ENCODE measurements at places on chromosomes 6 and 20.

- DNase-seq = no peak
These were observed 32.4 kb upstream of the RPP40 start for GRCh38 chr6:5036269-5036668.

GRCh38 chr20:47785311-47785853 is at the start of gene SULF2:
Gene SULF2 (minus strand): TSS chr20:47785481. CDS start chr20:47757363, 28,118 bp downstream.
- no peak for DNase-seq

GRCh38 chr6:86730216-86730615 is 207.1 kb upstream of the HTR1E start:
- no peak for DNase-seq

DNA sequence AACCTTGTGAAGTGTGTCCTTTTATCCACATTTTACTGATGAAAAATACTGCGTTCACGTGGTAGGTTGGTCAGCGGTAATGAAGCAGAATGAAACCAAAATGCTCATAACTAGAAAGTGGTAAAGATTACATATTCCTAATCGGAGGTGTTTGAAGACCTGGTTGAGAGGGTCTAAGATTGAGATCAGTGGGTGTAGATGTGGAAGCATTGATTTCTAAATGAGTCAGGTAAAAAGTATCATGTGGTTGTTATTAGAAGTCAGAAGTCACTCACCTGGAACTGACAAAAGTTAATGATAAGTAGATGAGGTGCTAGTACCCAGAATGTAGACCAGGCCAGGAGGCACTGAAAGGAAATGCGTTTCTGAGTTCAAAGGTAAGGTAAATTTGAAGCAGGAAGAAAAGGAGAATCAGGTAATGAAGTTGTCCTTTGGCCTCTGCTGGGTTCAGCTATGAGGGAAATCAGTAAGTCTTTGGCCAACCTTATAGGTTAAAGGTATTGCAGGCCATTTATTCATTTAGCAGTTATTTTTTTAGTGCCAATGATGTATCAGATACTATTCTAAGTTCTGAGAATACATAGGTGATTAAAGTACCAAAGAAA is 31.2 kb downstream of the FAM83B start:
- DNase-seq = no peak

DNA sequence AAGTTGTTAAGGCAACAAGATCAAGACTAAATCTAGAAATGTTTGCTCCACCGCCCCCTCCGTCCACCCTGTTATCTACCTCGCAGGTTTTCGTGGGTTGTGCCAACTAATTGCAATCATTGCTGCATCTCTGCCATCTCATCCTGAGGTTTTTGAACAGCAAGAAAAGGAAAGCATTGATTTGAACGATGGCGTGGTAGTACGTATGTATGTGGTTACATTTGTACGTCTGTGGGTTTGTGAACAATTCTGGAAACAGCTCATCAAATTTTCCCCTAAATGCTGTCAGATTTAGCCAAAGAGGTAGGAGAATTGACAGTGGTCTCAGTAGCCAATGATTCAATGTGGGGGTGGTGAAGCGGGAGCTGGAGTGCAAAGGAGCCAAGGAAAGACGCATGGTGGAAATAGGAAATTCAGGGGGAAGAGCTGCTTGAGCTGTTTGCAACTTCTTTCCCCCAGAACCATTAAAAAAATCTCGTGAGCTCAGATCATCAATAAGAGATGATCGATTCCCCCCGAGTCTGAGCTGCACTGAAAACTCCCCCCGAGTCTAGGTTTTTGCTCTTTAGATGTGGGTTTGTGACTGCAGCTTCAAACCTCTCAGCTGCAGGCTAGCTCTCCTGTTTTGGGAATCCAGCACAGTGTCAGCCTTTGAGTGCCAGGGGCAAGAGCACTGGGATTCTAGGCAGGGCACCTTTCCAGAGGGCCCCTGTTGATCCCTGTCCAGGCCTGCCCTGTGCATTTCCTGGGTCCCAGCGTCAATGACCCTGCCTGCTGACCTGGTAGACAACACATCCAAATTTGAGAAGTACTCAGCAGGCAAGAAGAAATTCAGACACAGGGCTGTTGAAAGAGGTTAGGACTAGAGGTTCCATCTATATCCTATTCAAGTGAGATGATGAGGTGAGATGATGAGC is 72.6 kb upstream of the LY86 start:
- no peak for DNase-seq

- no peak for DNase-seq
These were observed 42.4 kb upstream of the ZBP1 start for GRCh38 chr20:57662456-57663240.

GRCh38 chr6:134451529-134451928 is 133.6 kb upstream of the SGK1 start:
- DNase-seq = no peak

DNA sequence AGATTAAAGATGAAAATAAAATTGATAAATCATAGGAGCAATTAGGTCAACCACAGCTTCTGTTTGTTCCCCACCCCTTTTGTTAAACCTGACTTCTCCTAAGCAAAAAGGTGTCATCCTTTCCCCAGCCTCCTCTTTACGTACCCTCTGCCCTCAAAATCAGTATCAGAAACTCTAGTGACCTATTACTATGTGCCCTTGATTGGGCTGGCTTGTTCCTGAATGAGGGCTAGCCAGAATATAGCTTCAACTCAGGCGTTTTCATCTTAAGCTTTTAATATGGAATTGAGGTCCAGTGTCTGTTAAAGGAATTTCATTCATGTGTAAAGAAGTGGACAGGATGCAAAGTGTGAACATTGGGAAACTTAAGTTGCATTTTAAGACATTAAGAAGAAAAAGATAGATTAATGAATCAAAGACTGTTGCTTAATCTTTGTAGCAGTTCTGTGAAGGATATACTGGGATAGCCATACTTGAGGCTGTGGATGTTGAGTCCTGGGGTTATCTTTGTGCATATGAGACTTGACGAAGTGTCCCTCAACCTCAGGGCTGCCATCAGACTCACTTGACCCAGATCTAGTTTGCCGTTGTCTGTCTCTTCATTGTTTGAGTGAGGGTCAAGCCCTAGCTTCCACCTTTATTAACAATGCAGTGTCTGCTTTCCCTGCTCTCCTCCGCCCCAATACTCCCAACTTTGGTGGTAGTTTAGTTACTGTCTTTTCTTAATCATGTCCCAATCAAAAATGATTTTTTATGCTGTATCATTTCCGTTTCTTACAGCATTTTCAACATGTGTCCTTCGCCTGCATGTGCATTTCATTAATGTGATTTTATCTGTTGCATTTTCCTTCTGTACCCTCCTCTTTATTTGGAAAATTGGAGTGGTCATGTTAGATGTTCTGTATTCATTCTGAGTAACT is 1.9 kb downstream of the TBPL1 start:
- no peak for DNase-seq

- peak; percentile 40 for DNase-seq
These were observed 4.8 kb upstream of the SRSF12 start for GRCh38 chr6:89122625-89123024.

DNA sequence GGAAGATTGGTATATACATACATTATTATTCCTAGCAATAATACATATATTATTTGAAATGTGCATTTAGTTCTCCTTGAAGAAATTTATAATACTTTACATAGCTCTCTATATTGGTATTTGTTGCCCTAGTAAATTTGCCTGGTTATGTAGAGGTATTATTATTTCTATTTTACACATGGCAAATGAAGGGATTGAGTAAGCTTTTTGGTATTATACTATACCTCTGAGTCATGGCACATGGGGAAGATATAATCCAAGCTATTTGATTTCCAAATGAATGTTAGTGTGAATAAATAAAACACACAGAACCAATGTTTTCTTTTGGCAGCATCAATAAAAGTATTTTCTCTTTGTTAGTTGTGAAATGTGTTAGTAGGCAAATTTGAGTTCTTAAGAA is 409.6 kb upstream of the SLC35B3 start:
- DNase-seq = no peak

DNA sequence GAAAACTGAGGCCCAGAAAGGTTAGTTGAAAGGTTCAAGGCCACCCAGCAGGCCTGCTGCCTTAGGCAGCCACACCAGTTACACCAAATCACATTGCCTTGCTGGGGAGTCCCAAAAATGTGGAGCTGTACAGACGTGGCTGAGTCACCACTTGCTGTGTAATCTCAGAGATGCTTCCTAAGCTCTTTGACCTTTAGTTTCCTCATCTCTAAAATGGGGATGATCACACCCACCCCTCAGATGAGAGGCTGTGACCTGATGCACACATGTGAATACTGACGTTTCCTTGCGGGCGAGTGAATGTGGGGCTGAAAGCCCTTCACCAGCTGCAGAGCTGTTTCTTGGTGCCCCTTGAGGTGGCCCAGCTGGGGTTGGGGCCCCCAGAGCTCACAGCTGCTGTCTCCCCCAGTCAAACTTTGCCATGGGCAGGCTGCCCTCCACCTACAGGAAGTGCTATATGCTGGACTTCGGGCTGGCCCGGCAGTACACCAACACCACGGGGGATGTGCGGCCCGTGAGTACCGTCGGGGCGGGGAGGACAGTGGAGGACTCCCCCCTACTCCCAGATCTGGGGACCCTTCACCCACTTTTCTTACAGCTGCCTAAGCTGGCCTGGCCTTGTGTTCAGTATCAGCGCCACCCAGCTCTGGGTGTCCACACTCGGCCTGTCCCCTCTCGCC is 11.0 kb downstream of the TTBK1 start:
- DNase-seq = no peak

DNA sequence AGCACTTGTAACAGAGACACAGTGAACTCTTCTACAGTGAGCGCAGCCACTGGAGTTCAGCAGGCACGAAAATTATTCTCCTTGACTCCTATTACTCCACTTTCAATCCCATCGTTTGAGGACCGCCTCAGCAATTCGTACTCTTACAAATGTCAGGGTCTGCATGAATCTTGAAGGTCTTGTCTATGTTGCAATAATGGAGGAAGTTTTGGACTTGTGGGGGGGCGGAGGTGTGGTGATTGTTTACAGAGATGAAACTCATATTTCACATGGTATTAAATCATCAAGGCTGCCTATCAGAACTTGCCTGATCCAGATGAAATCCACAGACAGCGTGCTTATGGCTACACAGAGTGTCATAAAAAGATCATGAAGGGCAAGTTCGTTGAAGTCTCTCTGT is 42.0 kb downstream of the SLC2A12 start:
- no peak for DNase-seq

DNA sequence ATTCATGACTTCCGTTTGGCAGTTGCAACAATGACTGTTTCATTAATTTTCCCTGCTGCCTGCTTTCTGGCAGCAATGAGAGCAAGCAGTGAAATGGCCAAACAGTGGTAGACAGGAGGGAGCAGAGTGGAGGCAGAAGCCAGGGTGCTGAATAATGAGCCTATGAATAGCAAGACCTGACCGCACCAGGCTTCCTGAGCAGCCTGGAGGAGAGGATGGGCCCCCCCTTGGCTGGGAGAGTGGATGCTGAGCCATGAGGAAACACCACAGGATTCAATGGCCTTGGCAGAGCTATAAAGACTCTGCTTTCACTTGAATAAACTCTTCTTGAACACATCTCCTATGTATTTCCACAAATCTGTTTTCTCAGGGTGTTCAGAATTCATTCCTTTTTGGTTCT is 68.1 kb upstream of the SNRPB2 start:
- no peak for DNase-seq

- DNase-seq = no peak
These were observed 86.4 kb upstream of the POU3F2 start for GRCh38 chr6:98747960-98748359.

DNA sequence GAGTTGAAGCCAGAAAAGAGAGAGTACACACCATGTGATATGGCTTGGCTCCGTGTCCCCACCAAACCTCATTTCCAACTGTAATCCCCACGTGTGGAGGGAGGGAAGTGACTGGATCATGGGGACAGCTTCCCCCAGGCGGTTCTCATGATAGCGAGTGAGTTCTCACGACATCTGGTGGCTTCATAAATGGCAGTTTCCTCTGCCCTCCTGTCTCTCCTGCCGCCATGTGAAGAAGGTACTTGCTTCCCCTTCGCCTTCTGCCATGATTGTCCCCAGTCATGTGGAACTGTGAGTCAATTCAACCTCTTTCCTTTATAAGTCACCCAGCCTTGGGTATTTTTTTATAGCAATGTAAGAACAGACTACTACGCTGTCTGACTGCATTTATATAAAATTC is 40.3 kb downstream of the TAF4 start:
- DNase-seq = no peak

Data from NCI-H1105 (cell line).